ENCODE measurements at places on chromosomes 4 and X. TPM values are rescaled to one million over a fixed set of nuclear protein-coding genes. Genes with fewer than 3 reads are reported as not detected.

DNA sequence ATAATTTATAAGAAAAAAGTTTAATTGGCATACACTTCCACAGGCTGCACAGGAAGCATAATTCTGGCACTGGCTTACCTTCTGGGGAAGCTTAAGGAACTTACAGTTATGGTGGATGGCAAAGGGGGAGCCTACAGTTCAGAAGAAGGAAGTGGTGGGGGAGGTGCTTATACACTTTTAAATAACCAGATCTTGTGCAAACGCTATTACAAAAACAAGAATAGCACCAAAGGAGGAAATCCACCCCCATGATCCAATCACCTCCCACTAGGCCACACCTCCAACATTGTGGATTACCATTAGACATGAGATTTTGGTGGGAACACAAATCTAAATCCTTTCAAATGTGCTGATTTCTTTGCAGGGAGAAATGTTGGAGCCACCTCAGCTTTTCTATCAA, 287.7 kb downstream of the CPXCR1 start:
- DNase-seq = no peak

DNA sequence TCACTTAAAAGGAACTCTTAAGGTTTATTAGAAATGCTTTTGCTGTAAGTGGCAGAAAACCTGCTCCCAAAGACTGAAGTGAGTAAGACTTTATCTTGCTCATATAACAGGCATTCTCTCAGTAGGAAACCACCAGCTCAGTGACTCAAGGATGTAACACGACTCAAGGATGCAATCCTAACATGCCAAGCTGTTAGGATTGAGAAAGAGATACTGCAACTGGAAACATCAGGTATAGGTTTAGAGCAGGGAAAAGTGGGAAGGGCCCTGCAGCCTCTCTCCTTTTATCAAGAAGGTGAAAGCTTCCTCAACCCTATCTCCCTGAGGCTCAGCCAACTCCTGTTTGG, 11.9 kb upstream of the SLC9A7 start:
- peak; percentile 83 for DNase-seq

DNA sequence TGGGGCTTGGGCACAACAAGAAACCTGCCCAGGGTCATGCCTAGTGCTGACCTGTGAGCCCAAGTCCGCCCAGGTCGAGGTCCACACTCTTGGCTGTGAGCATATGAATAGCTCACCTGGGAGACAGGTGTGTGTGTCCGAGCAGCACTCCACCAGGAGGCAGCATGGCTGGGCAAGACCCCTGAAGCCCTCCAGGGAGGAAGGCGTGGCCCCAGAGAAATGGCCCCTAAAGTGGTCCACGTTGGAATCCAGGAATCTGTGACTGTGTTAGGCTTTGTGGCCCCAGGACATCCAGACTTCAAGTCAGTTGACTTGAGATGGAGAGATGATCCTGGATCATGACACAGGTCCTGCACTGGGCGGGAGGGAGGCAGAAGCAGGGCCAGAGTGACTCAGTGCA, 138.8 kb downstream of the CPZ start:
- DNase-seq = no peak

GLRB gene
- 3.0 TPM for total RNA-seq

CCDC158 gene
- 0.90 TPM for total RNA-seq
